ENCODE measurements at places on chromosomes 2 and 18.

GRCh38 chr2:31223026-31223425 lies 5.7 kb upstream of the CAPN14 start:
- no peak for DNase-seq

DNA sequence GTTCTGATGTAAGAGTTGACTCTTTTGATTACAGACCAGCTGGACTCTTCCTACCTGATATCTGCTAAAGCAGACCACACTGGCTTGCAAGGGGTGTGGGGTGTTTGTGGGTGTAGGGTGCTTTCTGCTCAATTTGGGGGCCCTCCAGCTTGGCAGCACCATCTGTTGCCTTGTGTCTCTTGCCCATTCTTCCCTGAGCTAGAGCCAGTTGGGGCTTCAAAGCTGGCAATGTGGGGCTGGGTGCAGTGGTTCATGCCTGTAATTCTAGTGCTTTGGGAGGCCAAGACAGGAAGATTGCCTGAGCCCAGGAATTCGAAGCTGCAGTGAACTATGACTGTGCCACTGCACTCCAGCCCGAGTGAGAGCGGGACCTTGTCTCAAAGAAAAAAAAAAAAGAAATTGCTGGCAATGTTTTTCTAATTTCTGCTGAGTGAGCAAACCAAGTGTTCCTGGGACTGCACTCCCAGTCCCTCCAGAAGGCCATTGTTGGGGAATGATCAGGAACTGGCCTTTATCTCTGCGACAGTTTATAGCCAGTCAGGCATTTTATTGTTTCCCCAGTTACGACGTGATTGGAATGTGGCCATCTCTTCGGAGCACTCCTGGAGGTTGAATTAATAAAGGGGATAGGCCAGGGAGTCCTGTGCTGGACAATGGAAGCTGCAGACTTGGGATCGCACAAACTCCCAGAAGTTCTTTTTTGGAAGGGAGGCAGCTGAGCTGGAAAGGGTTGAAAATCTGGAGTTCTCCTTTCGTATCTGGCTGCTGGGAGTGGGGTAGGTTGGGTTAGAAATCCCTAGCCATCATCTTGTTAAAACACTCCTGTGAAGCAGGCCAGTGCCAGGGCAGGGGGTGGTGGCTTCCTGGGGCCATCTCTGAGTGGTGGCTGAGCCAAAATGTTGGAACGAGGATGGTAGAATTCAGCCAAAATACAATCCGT lies 57.2 kb downstream of the LIPG start:
- DNase-seq = no peak

GRCh38 chr2:965640-966147 lies 15.0 kb downstream of the SNTG2 start:
- no peak for DNase-seq

DNA sequence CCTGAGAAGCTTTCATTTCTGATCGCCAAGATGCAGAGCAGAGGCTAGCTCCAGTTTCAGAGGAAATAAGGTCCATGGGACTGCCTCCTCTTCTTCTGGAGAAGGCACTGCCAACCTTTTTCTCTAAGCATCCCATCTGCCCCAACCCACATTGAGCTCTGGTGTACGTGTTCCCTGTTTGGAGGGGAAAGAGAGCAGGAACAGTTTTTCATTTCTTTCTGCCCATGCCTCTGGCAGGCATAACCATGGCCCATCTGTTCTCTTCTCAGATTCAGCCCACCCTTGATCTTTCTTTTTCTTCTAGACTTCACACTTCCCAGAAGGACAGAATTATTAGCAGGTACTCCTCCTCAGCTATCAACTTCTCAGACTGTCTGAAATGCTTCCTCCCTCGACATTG lies 1110.3 kb upstream of the KLHL29 start:
- DNase-seq = no peak

- no peak for DNase-seq
These were observed 120.6 kb downstream of the GATA6 start for GRCh38 chr18:22290004-22290403.

- no peak for DNase-seq
These were observed 83.9 kb upstream of the PGAP1 start for GRCh38 chr2:197010200-197011020.

DNA sequence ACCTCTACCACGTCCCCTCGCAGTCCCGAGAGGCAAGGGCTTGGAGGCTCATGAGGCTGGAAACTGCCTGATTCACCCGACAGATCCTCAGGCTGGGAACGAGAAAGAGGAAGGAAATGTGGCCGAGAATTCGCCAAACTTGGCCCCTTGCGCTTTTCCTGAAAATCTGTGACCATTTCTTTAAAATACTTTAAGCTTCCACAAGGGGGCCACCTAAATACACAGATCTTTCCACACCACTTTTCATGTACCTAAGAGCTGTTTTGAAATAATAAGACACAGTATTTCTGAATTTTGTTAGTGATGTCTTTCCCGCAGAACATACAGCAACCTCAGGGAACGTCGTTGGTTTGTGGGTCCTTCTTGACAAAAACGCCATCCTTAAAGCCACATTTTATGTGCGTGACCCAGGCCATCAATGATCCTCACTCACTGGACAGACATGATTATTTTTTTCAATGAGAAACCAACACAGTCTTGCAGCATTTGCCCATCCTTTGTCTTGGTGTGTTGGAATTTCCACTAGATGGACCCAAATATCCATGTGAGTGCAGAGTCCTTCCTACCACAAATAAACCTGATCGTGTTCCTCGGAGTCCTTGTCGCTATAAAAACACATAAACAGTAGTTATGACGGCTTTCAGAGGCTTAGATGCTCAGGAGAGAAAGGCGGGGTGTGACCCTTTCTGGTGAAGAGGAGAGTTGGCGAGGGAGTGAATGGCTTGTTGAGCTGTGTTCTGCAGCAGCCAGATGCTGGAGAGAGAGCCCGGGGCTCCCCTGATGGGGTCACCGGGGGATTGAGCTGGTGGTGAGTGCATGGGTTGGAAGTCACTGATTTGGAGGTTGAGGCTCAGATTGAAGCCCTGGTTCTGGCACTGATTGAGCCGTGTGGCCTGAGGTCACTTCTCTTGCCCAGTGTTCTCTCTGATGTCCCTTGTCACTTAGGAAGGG lies 25.0 kb downstream of the DCDC2C start:
- no peak for DNase-seq

GRCh38 chr18:73924836-73925235 lies 222.8 kb downstream of the FBXO15 start:
- DNase-seq = no peak

- DNase-seq = no peak
These were observed 113.1 kb upstream of the GPC1 start for GRCh38 chr2:240322231-240322955.

DNA sequence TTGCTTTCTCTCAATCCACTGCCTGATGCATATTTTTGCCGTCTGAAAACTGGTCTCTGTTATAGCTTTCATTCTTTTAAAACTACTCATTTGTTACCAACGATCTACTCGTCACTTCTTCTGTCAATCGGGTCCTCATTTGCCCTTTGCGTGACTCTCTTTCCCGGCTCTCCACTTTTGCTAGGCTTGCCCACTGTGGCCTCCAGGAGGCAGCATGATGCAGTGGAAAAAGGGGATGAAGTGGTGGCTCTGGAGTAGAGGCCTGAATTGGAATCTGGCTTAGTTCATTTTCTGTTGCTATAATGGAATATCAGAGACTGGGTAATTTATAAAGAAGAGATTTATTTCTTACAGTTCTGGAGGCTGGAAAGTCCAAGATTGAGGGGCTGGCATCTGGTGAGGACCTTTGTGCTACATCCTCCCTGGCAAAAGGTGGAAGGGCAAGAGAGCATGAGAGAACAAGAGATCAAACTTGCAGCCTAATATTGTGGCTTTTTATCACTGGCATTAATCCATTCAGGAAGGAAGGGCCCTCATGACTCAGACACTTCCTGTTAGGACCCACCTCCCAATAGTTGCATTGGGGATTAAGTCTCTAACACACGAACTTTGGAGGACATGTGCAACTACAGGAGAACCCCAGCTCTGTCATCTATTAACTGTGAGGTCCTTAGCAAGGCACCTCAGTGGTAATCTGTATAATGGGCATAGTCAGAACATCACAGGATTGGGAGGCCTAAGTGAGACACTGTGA lies 15.4 kb downstream of the GDF7 start:
- DNase-seq = no peak

GRCh38 chr18:45653090-45653489 lies 37.8 kb downstream of the SLC14A2 start:
- no peak for DNase-seq

GRCh38 chr18:46478796-46479195 lies 178.2 kb downstream of the LOXHD1 start:
- no peak for DNase-seq

DNA sequence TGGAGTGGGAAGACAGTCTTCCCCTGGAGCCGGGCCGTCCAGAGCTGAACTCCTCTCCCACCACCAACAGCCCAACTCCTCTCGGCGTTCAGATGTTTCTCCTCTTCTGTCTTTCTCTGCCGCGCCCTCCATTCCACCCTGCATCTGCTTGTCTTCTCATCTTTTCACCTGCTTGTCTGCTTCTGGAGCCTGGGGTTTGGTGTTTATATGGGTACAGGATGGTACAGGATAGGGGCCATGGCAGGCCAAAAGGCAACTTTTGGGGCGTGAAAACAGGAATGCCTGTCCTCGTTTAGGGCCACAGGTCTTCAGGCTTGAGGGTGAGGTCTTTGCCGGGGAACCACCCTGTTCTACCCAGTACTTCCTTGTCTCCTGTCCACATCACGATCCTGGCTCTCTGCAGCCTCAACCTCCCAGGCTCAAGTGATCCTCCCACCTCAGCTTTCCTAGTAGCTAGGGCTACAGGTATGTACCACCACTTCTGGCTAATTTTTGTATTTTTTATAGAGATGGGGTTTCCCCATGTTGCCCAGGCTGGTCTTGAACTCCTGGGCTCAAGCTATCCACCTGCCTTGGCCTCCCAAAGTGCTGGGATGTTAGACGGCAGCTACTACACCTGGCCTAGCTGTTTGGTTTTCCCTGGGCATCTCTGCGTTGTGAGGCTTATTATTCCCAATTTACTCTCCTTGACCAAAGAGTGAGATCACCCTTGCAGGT lies 60.8 kb upstream of the REL start:
- DNase-seq = no peak

DNA sequence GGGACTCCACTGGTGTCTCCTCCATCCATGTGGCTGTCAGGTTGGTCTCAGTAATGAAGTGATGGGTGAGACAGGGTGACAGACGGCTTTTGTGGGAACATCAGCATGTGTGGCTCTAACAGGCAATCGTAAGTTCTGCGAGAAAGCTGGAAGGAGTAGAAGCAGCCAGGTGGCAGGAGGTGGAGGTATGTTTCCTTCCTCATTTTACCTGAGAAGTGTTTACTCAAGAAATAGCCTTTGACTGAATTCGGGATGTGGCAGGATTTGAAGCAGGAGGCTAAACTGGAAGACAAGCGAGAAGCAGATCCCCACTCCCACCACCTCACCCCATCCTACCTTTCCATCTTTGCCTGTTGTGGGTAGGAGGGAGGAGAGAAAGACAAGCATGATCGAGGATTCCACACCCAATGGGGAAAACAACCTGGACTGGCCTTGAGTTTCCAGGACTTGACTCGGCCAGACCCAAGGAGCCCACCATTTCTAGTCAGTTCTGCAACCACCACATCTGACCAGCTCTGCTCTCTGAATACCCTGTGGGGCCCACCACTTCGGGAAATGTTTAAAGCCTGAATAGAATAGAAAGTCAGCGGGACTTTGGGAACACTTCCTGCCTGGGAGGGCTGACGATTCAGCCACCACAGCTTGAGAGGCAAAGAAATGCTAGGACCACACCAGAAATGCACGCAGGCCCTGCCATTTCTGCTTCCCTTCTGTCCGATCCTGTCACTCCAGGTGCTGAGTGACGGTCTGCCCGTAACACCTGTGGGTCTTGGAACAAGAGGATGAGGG lies 1.2 kb downstream of the ABCG8 start:
- DNase-seq = no peak

- no peak for DNase-seq
These were observed 28.9 kb upstream of the GAREM2 start for GRCh38 chr2:26144031-26144430.

- no peak for DNase-seq
These were observed 147.0 kb upstream of the ALPP start for GRCh38 chr2:232231554-232231953.

- DNase-seq = no peak
These were observed 1110.5 kb downstream of the LRP1B start for GRCh38 chr2:141020346-141020745.

GRCh38 chr2:10700078-10700803 lies 10.5 kb upstream of the NOL10 start:
- DNase-seq = no peak

- DNase-seq = no peak
These were observed 382.6 kb downstream of the CDH2 start for GRCh38 chr18:27794181-27794926.

DNA sequence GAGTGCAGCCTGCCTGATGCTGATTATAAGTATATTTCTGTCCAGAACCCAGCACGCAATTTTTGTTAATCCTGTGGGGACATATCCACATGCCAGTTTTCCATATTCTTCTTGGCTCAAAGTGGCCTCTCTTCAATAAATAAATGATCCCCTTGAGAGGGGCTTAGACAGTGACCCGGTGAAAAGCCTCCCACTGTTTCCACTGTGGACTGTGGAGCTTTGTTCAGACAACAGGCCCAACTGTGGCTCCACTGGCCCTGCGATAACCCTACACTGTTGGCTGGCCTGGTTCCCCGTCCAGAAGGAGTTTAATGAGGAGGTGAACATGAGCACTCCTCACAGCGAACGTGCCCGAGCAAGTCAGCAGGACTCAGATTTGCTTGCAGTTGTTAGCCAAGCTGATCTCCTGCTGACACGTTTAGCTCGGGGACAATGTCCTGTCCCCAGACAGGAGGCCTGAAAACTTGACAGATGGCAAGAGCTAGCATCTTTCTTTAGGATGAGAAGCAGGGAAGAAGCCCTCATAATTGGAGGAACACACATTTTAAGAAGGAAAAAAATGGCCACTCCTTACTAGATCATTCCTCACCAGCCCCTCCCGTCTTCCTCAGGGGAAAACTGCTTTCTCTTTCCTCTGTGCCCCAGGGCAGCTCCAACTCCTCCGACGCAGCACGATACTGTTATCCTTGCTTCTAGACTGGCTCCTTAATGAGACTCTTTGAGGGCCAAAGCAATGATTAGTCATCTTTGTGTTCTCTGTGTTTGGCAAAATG lies 20.0 kb upstream of the MTCL1 start:
- no peak for DNase-seq

- DNase-seq = no peak
These were observed 210.0 kb upstream of the SALL3 start for GRCh38 chr18:78769502-78770105.

- no peak for DNase-seq
These were observed 57.1 kb upstream of the CD28 start for GRCh38 chr2:203649176-203649814.

GRCh38 chr2:71423817-71424420 lies 29.4 kb upstream of the DYSF start:
- DNase-seq = no peak

- DNase-seq = no peak
These were observed 56.3 kb downstream of the PAX3 start for GRCh38 chr2:222242532-222242931.

Measured in esophagus squamous epithelium (tissue), 5 donors.